ENCODE measurements at places on chromosomes 6 and 20. TPM values are rescaled to one million over a fixed set of nuclear protein-coding genes. Genes with fewer than 3 reads are reported as not detected.

- no peaks in the 10 kb centered on the region for H3K36me3 ChIP-seq
- no peak for DNase-seq
- no peaks in the 10 kb centered on the region for H3K27me3 ChIP-seq
- no peak overlapping the region for H3K27ac ChIP-seq
Observed at GRCh38 chr20:35527122-35527769, 2.2 kb downstream of the C20orf173 start.

DNA sequence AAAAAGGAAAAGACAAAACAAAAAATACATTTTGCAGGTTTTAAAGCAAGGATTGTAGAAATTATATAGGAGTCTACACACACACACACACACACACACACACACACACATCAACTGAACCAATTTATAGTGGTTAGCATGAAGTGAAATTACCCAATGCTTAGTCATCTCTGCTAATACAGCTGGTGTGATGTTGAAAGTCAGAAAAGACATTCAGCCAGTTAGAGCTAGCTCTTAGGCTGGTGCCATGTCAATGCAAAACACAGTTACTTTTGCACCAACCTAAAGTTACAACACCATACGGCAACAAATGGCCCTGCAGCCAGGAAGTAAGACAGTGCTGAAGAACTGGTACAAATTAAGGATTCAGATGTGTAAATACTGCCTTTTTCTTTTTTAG, 15.2 kb downstream of the FAM210B start:
- peaks cover 36% of the 10 kb centered on the region for H3K36me3 ChIP-seq
- no peak for DNase-seq
- H3K27ac ChIP-seq = no peak overlapping the region
- no peaks in the 10 kb centered on the region for H3K27me3 ChIP-seq

- H3K27me3 ChIP-seq = no peaks in the 10 kb centered on the region
- no peak overlapping the region for H3K27ac ChIP-seq
- no peak for DNase-seq
- no peak overlapping the region for H3K4me3 ChIP-seq
Observed at GRCh38 chr6:52157301-52157941, 28.8 kb upstream of the IL17A start.

DNA sequence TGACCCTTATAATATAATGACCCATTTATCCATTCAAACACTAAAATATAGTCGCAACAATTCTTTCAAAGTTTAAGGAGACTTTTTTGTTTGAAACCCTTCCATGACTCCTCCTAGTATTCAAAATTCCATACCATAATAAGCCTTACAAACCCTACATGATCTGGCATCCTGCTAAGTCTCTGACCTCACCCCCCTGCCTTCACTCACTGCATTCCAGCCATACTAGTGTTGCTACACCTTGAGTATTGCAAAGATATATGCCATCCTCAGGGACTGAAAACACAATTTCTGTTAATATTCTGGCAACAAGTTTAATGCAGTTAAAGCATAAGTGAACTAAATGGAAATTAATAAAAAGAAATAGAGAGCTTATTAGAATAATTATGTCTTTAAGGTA, 168.4 kb downstream of the EYS start:
- H3K4me1 ChIP-seq = no peaks in the 10 kb centered on the region
- H3K4me3 ChIP-seq = no peak overlapping the region
- no peaks in the 10 kb centered on the region for H3K36me3 ChIP-seq
- H3K27me3 ChIP-seq = no peaks in the 10 kb centered on the region

- no peak overlapping the region for H3K4me3 ChIP-seq
- H3K36me3 ChIP-seq = no peaks in the 10 kb centered on the region
- DNase-seq = no peak
- H3K27ac ChIP-seq = no peak overlapping the region
Observed at GRCh38 chr6:158686311-158686710, 36.5 kb downstream of the SYTL3 start.

- no peaks in the 10 kb centered on the region for H3K4me1 ChIP-seq
- no peak for DNase-seq
- no peak overlapping the region for H3K4me3 ChIP-seq
- H3K27ac ChIP-seq = no peak overlapping the region
Observed at GRCh38 chr20:32233286-32233685, 25.6 kb downstream of the POFUT1 start.

GRCh38 chr6:5278047-5278446, 16.7 kb downstream of the FARS2 start:
- H3K4me1 ChIP-seq = no peaks in the 10 kb centered on the region
- no peaks in the 10 kb centered on the region for H3K27me3 ChIP-seq
- no peak overlapping the region for H3K4me3 ChIP-seq
- H3K27ac ChIP-seq = no peak overlapping the region
- H3K36me3 ChIP-seq = no peaks in the 10 kb centered on the region
- DNase-seq = no peak

- no peak for DNase-seq
- H3K4me1 ChIP-seq = no peaks in the 10 kb centered on the region
- H3K36me3 ChIP-seq = no peaks in the 10 kb centered on the region
- no peaks in the 10 kb centered on the region for H3K27me3 ChIP-seq
Observed at GRCh38 chr6:6379573-6379972, 59.1 kb upstream of the F13A1 start.

DNA sequence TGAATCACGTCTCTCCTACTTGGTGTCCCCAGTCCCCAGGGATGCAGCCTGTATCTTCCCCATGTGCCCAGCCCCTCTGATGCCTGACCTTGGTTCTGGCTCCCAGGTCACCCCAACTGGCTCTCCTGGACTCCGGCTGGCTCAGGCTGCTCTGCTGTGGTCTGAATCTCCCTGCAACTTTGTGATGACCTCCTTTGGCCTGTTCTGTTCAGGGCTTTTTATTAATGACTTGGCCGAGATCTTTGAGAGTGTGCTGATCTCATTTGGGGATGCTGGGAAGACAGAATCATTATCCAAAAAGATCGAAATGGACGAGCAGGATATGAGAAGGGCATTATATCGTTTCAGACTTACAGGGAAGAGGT, 67.4 kb downstream of the IGF2R start:
- no peak for DNase-seq
- H3K27ac ChIP-seq = peak overlapping the region; percentile 62
- H3K36me3 ChIP-seq = peaks cover 79% of the 10 kb centered on the region
- H3K27me3 ChIP-seq = no peaks in the 10 kb centered on the region

- no peak overlapping the region for H3K4me3 ChIP-seq
- no peak overlapping the region for H3K27ac ChIP-seq
- DNase-seq = no peak
Observed at GRCh38 chr6:87661503-87661902, 40.5 kb downstream of the AKIRIN2 start.

- no peak overlapping the region for H3K4me3 ChIP-seq
- H3K27ac ChIP-seq = no peak overlapping the region
- DNase-seq = no peak
- H3K4me1 ChIP-seq = peaks cover 3% of the 10 kb centered on the region
- no peaks in the 10 kb centered on the region for H3K27me3 ChIP-seq
Observed at GRCh38 chr20:5181492-5181891, 54.7 kb downstream of the CDS2 start.

DNA sequence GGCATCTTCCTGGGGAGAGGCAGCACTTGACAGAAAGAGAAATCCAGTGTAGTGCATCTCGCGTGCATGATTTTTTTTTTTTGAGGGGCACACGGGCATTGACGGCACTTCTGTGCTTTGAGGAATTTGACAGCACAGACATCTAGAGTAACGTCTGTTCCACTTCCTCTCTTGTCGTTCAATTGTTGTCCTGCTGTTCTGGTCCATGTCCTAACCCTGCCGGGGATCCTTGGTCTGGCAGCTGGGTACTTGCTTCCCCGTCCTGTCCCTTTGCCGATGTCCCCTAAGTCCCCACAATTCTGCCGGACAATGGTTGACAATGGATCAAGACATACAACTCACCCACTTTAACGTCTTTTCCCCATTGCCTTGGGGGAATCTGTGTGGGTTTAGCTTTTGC, 46.0 kb upstream of the NAA20 start:
- no peaks in the 10 kb centered on the region for H3K27me3 ChIP-seq
- H3K27ac ChIP-seq = no peak overlapping the region
- H3K4me3 ChIP-seq = no peak overlapping the region
- peaks cover 27% of the 10 kb centered on the region for H3K36me3 ChIP-seq

- H3K27me3 ChIP-seq = no peaks in the 10 kb centered on the region
- DNase-seq = no peak
- no peak overlapping the region for H3K27ac ChIP-seq
- no peak overlapping the region for H3K4me3 ChIP-seq
Observed at GRCh38 chr6:110556317-110557110, 80.1 kb upstream of the SLC22A16 start.

DNA sequence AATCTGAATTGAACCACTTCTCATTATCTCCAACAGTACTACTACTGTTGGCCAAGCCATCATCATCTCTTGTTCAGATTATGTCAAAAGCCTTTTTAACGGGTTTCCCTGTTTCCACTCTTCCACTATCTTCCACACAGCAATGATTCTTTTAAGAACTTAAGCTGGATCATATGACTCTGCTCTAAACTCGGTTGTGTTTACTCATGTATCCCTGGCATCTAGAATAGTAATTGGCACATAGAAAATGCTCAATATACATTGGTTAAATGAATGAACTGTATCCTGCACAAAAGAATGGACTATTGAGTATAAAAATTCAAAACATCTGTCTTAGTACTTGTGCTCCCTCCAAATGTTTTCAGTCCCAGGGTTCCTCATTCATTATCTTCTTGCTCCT, 2.8 kb upstream of the COX7A2 start:
- H3K36me3 ChIP-seq = no peaks in the 10 kb centered on the region
- no peak overlapping the region for H3K4me3 ChIP-seq
- no peaks in the 10 kb centered on the region for H3K27me3 ChIP-seq
- no peak for DNase-seq

DNA sequence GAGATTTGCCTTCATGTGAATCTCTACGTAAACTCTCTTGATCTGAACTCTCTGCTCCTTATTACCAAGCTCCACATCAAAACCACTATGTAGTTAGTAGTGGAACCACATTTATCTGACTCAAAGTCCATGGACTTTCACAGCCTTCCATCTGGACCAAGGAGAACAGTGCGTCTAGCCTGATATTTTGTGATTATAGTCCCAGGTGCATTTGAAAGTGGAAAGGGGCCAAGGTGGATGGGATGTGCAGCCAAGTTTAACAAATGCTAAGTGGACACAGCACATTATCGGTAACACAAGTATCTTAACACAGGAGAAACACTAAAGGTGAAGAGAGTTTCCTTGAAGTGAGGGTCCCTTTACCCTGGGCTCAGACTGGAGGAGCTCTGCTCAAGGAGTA, 281.2 kb upstream of the SGK1 start:
- H3K4me3 ChIP-seq = no peak overlapping the region
- H3K4me1 ChIP-seq = no peaks in the 10 kb centered on the region
- peak; percentile 22 for DNase-seq

DNA sequence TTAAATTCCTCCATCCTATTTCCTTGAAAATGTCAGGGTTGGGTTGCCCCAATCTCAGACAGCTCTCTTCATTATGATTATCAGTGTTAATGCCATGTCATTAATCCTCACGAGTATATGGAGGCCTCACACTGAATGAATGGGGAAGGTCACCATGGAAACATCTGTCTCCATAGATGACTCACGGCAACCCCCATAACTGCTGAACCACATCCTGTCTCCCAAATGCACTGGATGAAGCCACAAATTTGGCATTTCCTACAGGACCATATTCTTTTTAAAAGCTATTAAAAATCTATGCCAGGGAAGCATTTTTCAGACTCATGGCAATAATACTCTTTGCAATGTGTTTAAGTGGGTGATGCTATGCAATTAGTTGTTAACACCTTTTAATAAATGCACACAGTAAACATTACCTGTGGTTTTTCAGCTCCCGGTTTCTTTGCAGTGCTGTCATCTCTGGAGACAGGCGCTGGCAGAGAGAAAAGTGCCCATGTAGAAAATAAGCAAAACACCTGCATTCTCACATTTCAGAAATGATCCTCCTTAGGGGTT, 80.1 kb upstream of the PTPRK start:
- H3K36me3 ChIP-seq = no peaks in the 10 kb centered on the region
- H3K27ac ChIP-seq = no peak overlapping the region
- no peak overlapping the region for H3K4me3 ChIP-seq
- peak; percentile 39 for DNase-seq
- H3K27me3 ChIP-seq = no peaks in the 10 kb centered on the region

- no peak overlapping the region for H3K4me3 ChIP-seq
- H3K27ac ChIP-seq = no peak overlapping the region
- H3K36me3 ChIP-seq = no peaks in the 10 kb centered on the region
- H3K27me3 ChIP-seq = no peaks in the 10 kb centered on the region
- no peak for DNase-seq
Observed at GRCh38 chr6:162217058-162217457, 510.5 kb downstream of the PRKN start.

Gene ZBTB12
- total RNA-seq = 2.7 TPM

Gene PKIB
- 1.6 TPM for total RNA-seq

Gene TP53INP2
- 2.4 TPM for total RNA-seq
